ENCODE measurements at places on chromosomes 13 and 19. TPM values are rescaled to one million over a fixed set of nuclear protein-coding genes. Genes with fewer than 3 reads are reported as not detected.

The CACNG6 gene
- total RNA-seq: 7.6 TPM

The UBE2L5 gene
- total RNA-seq: not detected

DNA sequence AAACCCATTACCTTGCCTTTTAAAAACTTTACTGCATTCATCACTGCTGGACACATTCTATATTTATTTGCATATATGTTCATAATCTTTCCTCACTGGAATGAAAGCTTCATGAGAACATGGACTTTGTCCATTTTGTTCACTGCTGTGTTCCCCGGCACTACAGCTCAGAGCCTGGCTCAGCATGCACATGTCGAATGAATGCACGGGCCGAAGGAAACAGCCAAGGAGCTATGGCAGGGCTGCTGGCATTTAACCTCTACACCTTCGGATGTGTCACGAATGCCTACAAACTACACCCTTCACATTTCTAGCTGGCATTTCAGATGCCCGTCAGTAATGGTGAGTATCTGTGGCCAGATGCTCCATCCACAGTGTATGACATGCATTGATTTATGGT is 7.6 kb downstream of the MTIF3 start:
- no peak for DNase-seq

DNA sequence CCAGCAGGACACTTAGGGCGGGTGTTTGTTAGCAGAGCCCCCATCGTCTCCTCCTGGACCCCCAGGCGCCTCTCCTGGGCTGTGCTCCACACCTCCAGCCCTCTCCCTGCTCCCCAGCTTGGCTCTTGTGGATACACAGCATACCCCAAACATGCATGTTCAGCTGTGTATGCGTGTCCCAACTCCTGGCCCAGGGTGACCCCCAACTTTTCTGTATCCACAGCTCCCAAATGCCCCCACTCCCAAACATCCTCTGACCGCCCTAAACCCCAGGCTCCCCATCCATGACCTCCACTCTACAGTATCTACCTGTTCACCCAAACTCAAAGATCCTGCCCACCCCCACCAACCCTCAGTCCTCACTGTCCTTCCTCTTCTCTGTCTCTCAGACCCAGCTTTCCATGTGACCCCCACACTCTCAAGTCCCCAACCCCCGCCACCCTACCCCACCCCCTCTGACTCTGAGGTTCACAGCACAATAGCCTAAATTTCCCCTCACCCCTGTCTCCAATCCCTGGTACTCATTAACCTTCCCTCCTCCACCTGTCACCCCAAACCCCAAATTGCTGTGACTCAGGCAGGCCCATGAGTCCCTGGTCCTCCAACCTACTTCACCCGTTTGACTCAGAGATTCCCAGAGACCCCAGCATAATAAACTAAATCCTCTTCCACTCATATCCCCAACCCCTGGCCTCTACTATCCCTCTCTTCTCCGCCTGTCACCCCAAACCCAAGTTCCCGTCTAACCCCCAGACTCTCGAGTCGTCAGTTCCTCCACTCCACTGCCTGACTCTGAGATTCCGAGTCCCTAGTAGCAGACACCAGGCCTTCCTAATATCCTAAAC is 968 bp downstream of the UBE2M start:
- DNase-seq: no peak

- DNase-seq: no peak
Measured at GRCh38 chr13:45799451-45799850, 52.1 kb downstream of the SIAH3 start.

DNA sequence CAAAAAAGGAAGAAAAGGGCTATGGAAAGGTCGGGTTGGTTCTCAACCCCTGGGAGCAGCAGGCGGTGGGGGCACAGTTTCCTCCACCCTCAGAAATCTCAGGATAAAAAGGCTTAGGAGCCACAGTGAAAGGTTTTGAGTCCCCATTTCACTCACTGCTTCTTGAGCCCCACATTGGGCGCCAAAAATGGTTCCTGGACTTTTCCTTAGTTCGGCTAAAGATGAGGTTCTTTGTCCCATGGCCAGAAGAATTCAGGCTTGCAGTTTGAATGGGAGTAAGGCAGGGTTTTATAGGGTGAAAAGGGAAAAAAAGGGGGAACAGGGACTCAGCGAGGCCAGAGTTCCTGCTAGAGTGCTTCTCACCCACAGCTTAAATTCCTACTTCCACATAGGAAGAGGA is 179.5 kb downstream of the GGACT start:
- no peak for DNase-seq

- DNase-seq: no peak
Measured at GRCh38 chr13:40275155-40275554, 391.3 kb downstream of the FOXO1 start.

All from progenitor cell of endocrine pancreas (in vitro differentiated cells).